ENCODE measurements at places on chromosomes 12 and 14.

DNA sequence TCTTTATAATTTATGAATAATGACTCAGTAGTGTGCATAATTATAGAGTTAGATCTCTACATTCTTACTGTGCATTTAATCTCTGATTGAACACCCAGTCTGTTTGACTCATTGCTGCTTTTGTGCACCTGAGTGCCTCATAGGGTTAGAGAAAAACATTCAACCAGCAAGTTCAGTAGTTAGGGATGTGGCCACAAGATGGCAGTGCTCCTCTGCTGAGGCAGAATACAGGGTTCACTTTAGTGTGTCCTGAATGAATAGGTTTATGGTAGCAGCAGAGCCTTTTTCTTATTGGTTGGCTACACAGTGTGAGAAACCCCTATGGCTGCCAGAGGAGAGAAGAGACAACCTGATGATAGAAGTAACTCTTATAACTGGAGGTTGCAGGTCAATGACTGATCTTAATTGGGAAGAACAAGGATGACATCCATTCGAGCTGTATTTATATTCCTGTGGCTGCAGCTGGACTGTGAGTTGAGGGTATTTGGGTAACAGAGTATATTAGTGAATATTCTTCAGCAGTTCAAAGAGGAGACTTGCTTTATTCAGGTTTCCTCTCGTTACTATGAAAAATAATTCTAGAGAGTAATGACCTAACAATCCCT lies 194.9 kb upstream of the OR4E1 start:
- H3K36me3 ChIP-seq: no peaks in the 10 kb centered on the region
- no peaks in the 10 kb centered on the region for H3K4me1 ChIP-seq
- DNase-seq: no peak
- H3K4me3 ChIP-seq: no peak overlapping the region

GRCh38 chr12:25768151-25768550 lies 190.3 kb upstream of the RASSF8 start:
- no peak overlapping the region for H3K4me3 ChIP-seq
- peaks cover 34% of the 10 kb centered on the region for H3K4me1 ChIP-seq
- no peaks in the 10 kb centered on the region for H3K36me3 ChIP-seq
- H3K27me3 ChIP-seq: no peaks in the 10 kb centered on the region
- no peak for DNase-seq

DNA sequence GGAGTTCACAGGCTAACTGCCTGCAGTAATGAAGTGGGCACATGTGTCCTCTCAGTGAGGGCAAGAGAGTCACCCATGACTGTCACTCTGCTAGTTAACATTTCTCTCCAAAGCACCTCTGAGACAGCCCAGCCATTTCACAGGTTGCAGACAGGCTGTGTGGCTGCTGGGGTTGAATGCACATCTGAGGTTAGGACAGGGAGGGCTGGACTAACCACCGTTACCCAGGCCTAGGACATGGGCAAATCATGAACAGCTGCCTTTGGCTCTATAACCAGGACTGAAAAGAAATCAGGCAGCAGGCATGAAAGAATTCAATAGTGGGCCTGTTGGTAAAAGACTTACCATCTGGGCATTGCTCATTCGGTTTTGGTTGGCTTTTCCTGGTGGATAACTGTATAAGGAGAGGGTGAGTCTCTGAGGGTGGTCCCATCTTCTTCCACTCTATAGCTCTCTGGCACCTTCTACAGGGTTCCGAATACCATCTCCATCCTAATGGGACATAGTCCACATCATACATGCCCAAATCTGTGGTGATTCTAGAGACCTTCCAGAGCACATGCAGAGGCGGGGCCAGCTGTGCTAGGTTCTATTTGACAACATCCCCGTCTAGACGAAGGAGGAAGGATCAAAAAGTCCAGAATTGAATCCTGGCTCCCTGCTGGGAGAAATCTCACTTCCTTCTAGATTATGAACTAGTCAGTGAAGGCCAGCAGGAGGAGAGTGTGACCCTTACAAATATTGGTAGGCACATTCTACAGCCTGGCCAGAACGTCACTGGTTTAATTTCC lies 10.8 kb downstream of the CRACR2A start:
- no peaks in the 10 kb centered on the region for H3K36me3 ChIP-seq
- H3K27ac ChIP-seq: no peak overlapping the region
- H3K4me3 ChIP-seq: no peak overlapping the region
- DNase-seq: no peak
- H3K4me1 ChIP-seq: no peaks in the 10 kb centered on the region

- H3K27me3 ChIP-seq: peaks cover 19% of the 10 kb centered on the region
- no peak overlapping the region for H3K27ac ChIP-seq
- H3K4me3 ChIP-seq: no peak overlapping the region
- no peaks in the 10 kb centered on the region for H3K4me1 ChIP-seq
- no peak for DNase-seq
Measured at GRCh38 chr14:100773331-100774163, 46.9 kb downstream of the DLK1 start.

GRCh38 chr12:93043192-93043876 lies 114.2 kb upstream of the EEA1 start:
- no peak for DNase-seq
- H3K4me1 ChIP-seq: peaks cover 3% of the 10 kb centered on the region
- H3K27ac ChIP-seq: no peak overlapping the region
- no peak overlapping the region for H3K4me3 ChIP-seq

- no peaks in the 10 kb centered on the region for H3K27me3 ChIP-seq
- H3K36me3 ChIP-seq: no peaks in the 10 kb centered on the region
- peaks cover 8% of the 10 kb centered on the region for H3K4me1 ChIP-seq
- no peak overlapping the region for H3K27ac ChIP-seq
- H3K4me3 ChIP-seq: no peak overlapping the region
Measured at GRCh38 chr12:32158525-32158924, 51.9 kb downstream of the BICD1 start.

- H3K36me3 ChIP-seq: no peaks in the 10 kb centered on the region
- peaks cover 10% of the 10 kb centered on the region for H3K4me1 ChIP-seq
- no peak overlapping the region for H3K4me3 ChIP-seq
- DNase-seq: no peak
Measured at GRCh38 chr12:3700861-3701260, 52.0 kb downstream of the CRACR2A start.

DNA sequence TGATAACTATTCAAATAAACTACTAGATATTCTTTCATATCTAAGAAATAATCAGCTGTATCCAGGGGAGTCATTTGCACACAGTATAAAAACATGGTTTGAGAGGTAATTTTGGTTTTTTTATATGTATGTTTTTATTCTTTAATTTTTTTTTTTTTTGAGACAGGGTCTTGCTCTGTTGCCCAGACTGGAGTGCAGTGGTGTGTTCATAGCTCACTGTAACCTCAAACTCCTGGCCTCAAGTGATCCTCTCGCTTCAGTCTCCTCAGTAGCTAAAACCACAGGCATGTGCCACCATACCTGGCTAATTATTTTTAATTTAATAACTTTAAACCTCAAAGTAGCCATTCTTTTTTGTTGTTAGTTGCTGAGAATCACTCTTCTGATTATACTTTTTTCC lies 1.8 kb downstream of the PRORP start:
- no peaks in the 10 kb centered on the region for H3K27me3 ChIP-seq
- peak overlapping the region; percentile 97 for H3K4me3 ChIP-seq
- peaks cover 50% of the 10 kb centered on the region for H3K4me1 ChIP-seq
- peaks cover 17% of the 10 kb centered on the region for H3K36me3 ChIP-seq
- no peak for DNase-seq

DNA sequence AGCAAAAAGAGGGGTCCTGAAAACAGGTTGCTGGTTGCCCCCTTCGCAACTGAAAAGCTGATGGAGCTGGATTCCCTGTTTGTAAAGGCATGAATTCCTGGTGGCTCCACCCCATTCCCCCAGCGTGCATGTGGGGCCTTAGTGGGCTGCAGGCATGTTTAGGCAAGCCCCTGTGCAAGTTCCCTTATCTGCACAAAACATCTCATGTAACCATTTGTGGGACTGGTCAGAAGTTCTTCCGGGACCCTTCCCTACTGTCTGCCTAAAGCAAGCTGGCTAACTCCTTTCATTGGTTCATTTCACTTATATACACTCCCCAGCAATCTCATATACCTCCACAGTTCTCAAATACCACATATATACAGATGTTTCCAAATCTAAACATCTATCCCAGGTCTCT lies 24.0 kb upstream of the HIGD1C start:
- H3K27me3 ChIP-seq: peaks cover 2% of the 10 kb centered on the region
- H3K27ac ChIP-seq: no peak overlapping the region
- H3K4me3 ChIP-seq: no peak overlapping the region

Data from osteocyte (in vitro differentiated cells).